ENCODE measurements at places on chromosomes 11 and 22.

DNA sequence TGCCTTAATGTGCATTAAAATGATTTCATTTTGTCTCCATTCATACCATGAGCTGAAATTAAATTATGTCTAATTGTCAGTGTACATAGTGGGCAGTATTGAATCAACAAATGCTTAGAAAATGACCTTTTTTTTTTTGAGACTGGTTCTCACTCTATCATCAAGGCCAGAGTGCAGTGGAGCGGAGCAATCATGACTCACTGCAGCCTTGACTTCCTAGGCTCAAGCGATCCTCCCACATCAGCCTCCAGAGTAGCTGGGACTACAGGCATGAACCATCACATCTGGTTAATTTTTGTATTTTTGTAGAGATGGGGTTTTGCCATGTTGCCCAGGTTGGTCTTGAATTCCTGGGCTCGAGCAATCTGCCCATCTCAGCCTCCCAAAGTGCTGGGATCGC is 117.0 kb upstream of the BLID start:
- no peak for DNase-seq

GRCh38 chr11:686451-687243 is 8.4 kb downstream of the DEAF1 start:
- no peak for DNase-seq

GRCh38 chr22:37186997-37187522 is 987 bp downstream of the C1QTNF6 start:
- DNase-seq = no peak

DNA sequence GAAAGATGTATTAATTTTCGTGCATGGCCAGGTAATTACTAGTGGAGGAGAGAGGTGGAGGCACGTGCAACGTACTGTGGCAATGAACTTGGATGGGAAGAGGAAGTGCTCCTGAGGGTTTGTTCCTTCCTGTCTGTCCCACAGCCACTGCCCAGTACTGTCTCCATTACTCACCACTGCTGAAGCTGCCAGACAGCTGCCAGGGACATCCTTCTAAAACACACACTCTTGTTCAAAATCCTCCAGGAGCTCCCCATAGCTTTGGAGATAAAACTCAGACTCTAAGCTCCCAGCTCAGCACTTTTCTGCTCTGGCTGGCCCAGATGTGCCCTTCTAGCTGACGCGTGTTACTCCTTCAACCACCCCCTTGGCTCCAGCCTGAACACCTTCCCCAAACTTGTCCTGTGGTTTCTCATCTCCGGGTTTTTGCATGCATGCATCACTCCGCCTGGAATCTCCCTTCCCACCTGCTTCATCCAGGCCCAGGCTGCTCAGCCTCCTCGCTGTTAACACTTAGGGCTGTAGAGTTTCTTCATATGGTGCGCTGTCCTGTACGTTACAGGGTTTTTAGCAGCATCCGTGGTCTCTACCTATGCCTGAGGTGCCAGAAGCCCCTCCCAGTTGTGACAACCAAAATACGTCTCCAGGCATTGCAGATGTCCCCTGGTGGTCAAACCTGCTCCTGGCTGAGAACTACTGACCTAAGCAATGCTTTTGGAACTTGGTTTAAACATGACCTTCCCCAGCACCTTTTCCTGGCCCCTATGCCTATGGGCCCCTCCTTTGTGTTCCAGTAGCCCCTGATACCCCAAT is 69.5 kb downstream of the C11orf91 start:
- DNase-seq = no peak

DNA sequence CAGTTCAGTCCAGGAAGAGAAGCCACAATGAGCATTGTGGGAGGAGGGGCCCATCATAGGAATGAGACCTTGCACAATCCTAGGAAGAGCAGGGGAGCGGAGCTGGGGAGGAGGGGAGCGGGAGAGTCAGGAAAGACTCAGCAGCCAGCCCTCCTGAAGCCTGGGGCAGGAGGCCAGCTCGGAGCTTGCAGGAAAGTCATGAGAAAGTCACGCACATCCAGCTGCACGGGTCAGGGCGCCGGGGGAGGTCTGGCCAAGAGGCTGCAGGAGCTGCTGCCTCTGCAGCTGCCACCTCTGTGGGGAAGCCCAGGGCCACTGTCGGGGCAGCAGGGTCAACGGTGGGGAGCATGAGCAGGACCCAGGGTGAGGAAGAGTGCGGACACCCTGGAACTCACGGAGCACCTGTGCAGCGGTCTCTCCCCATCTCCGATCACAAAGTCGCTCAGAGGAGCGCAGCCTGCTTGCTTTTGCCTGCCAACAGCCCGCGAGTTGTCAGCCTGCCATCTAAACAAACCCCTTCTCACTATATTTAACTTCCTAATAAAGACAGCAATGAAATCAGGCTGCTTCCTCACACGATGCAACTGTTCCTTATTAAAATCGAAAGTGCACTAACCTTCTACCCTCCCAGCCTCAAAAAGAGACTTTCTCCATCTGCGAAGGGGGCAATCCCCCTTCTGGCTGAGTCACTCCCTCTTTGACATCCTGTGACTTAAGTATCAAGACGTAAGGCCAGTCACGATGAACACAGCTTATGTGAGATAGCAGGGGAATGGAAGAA is 52.9 kb upstream of the RTL6 start:
- no peak for DNase-seq

GRCh38 chr11:97364047-97364446 is 974.2 kb downstream of the JRKL start:
- no peak for DNase-seq

DNA sequence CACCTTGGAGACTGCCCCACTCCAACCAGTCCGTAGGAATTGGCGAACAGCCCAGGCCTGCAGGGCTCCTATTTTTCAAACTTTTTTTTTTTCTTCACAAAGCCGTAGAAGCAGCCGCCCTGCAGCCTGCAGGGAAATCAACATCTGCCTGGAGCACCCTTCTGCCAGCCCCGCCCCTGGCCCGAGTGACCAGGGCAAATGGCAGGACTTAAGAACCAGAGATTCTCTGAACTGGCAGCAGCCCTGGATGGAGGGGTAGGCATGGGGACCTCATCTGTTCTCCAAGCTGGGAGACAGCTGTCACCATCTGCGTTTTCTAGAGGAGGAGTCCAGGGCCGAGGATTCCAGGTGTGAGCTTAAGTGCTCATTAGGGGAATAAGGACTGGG is 5.6 kb downstream of the SCN2B start:
- no peak for DNase-seq

- no peak for DNase-seq
Measured at GRCh38 chr11:35126000-35126878, 12.7 kb upstream of the CD44 start.
